ENCODE measurements at places on chromosomes 4 and X.

DNA sequence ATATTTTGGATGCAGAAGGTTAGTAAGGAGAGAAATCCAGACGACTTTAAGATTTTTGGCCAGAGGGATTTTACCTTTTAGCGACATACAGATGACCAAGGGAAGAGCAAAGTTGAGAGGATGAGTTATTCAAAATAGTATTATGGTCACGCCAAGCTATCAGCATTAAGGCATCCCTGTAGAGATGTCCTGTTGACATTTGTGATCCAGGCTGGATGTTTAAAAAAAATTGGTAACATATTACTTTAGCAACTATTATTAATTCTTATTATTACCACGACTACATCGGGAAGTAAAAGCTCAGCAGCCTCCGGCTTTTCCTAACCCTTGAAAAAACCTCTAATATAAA is 562 bp upstream of the OSTC start:
- no peak for DNase-seq

DNA sequence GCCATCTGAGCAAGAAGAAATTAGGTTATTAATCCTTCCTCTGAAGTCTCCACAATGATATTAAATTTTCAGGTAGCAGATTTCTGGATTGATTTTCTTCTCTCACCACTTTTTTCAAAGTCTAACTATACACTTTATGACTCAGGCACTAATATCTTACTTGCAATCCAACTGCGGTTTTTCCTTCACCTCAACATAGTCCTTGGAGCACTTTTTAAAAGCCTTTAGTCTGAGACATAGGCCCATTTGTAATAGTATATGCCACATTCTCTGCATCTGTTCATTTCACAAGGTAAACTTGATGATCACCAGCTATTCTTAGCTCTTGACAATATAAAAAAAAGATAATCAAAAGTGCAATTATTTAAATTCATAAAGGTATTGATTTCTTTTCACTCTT is 55.9 kb upstream of the EDNRA start:
- no peak for DNase-seq

DNA sequence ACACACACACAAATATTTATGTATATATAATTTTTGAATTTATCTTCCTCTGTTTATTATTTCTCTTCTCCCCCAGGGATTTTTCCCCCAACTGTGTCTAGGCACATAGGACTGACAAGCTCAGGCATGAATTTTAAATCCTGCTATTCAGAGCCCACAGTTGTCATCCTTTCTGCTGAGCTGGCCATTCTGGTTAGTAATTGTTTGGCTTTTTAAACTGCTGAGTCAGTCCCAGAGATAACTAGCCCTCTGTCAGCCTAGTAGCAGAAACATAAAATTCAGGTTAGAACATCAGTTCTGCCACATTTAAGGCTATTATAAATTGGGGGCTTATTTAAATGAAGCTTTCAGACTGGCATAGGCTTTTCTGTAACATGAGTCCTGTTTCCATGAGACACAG is 151.7 kb upstream of the MAOA start:
- no peak for DNase-seq

DNA sequence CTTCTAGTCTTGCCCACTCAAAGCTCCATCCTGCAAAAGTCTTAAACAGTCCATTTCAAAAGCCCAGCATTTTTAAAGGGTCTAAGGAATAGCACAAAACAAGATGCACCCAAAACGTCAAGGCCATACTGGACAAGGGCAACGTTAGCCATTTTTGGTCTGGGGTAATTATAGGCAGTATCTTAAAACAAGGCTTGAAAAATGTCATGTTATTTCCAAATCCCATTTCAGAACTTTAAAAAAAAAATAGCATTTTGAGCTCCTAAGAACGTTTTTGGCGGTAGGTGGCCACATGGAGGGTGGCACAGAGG is 584 bp upstream of the TMEM165 start:
- no peak for DNase-seq

GRCh38 chr4:110134269-110134869 is 64.0 kb downstream of the ELOVL6 start:
- DNase-seq = no peak

DNA sequence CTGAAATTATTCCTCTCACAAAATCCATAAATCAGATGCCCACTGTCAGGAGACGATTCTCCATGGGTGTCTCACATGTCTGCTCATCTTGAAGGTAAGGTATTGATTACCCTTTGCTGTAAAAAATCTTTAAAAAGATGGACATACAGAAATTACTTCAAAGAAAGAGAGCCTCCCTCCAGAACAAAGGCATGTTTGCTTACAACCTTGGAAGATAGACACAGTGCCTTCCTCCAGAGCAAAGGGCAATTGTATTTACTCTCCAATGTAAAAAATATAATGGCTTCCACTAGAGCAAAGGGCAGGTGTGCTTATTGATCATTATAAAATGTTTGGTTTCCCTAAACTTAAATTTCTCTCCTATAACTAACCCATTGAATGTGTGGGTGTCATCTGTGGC is 616.2 kb downstream of the ANKRD50 start:
- DNase-seq = no peak

DNA sequence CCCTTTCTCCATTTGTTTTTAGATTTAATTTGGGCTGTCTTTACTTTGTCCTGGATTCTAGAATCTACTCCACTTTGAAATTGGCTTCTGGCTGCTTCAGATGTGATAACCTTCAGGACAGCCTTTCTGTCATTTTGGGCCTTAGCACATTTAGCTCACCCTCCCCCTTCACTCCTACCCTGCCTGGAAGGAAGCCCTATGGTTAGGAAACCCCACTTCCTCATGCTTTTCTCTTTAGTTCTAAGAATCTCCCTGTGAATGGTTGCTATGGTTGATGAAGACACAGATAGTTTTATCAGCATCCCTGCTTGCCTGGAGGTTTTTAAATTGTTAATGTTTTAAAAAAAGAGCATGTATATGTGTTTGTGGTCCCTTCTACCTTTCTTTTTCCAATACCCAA is 100.7 kb upstream of the PTPN13 start:
- no peak for DNase-seq

All from activated naive CD4-positive, alpha-beta T cell treated with anti-CD3 and anti-CD28 coated beads, Interleukin-2, amount 50 U/mL, for 16 hours (primary cell).